ENCODE measurements at places on chromosomes 6 and 20.

- DNase-seq: no peak
Observed at GRCh38 chr20:17565169-17565845, 4.6 kb upstream of the DSTN start.

- no peak for DNase-seq
Observed at GRCh38 chr20:58168843-58169242, 59.6 kb downstream of the ANKRD60 start.

GRCh38 chr6:169500688-169501087, 201.1 kb downstream of the WDR27 start:
- DNase-seq: no peak

GRCh38 chr6:13302751-13303667, 25.3 kb downstream of the TBC1D7 start:
- DNase-seq: no peak

GRCh38 chr6:79607000-79607399, 24.1 kb upstream of the SH3BGRL2 start:
- DNase-seq: no peak

GRCh38 chr6:19754686-19755085, 82.5 kb upstream of the ID4 start:
- DNase-seq: no peak

- DNase-seq: no peak
Observed at GRCh38 chr20:32978009-32978335, 26.3 kb downstream of the SUN5 start.

DNA sequence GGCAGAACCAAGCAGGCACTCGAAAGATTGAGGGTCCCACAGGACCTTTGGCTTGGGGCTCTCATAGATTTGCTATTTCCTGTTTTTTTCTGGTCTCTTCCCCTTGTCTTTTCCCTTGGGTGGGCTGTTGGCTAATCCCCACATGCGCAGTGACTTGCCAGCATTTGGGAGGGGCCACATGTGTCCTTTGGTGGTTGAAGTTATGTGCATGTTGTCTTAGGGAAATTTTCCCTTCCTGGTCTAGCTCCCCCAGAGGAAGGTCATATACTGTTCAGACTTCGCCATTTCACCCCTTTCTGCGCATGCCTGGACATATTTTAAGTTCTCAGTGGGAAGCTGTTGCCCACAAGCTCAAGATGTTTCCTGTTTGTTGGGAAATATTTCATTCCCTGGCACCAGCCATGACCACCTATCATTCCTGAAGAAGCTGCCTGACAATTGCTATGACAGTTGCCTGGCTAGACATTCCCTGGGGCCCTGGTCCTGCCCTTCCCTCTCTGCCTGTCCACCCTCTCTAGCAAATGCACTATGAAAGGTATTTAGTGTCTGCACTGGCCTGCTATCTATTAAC, 156.2 kb upstream of the THBS2 start:
- DNase-seq: no peak

DNA sequence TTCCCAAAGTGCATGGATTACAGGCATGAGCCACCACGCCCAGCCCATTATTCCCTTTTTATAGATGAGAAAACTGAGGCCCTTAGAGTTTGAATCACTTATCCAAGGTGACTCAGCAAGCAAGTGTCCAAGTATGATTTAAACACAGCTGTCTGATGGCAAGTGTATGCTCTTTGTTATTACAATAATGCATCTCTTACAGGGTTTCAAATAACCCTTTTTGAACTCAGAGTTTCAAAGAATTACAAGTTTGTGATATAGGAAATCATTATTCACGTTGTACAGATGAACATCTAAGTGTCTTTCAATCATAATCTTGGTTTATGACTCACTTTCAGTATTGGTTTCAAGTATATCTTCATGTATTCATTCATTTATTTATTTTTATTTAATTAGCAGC, 63.0 kb downstream of the CD83 start:
- no peak for DNase-seq

Measured in activated CD4-positive, CD25-positive, alpha-beta regulatory T cell treated with anti-CD3 and anti-CD28 coated beads, Interleukin-2, amount 50 U/mL, for 16 hours (primary cell).